ENCODE measurements at places on chromosomes 11 and 22. TPM values are rescaled to one million over a fixed set of nuclear protein-coding genes. Genes with fewer than 3 reads are reported as not detected.

The SYCE3 gene
- total RNA-seq = not detected

The OR51B5 gene
- 0.20 TPM for total RNA-seq

The IL17REL gene
- total RNA-seq = not detected

The CLDN5 gene
- total RNA-seq = not detected

The DEFB131B gene
- total RNA-seq = not detected

The TMEM121B gene
- 0.59 TPM for total RNA-seq

The IGSF22 gene
- total RNA-seq = not detected

The KCTD14 gene
- 0.47 TPM for total RNA-seq

The MRPL40 gene
- total RNA-seq = 22.5 TPM

The MPEG1 gene
- not detected for total RNA-seq

The SCN3B gene
- 0.45 TPM for total RNA-seq

The RAB39A gene
- not detected for total RNA-seq

The B4GALNT4 gene
- total RNA-seq = 37.0 TPM

The ADAMTS15 gene
- 16.8 TPM for total RNA-seq

The CRYBB3 gene
- not detected for total RNA-seq

The CBX7 gene
- total RNA-seq = 6.9 TPM

The RFPL3 gene
- not detected for total RNA-seq

All from chondrocyte (in vitro differentiated cells).